ENCODE measurements at places on chromosomes 1 and 21.

- no peak for DNase-seq
Measured at GRCh38 chr1:12206792-12207424, 22.9 kb upstream of the VPS13D start.

DNA sequence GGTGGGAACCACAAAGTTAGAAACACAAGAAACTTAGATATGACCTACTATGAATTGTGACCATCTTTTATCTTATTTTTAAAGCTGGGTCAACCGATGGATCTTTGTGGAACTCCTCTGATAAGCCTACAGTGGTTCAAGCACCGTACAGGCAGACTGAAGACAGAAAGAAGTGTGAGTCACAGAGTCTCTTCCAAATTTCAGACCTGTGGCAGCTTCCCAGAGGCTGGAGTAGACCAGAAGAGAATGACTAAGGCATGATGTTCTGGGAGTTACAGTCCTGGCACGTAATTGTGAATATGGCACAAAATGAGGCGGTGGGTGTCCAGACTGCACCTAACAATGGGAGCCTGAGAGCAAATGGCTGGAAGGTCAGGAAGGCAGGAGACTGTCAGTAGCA is 70.0 kb downstream of the LMO4 start:
- no peak for DNase-seq

- DNase-seq, result no peak
Measured at GRCh38 chr1:234478152-234478480, 863 bp downstream of the TARBP1 start.

DNA sequence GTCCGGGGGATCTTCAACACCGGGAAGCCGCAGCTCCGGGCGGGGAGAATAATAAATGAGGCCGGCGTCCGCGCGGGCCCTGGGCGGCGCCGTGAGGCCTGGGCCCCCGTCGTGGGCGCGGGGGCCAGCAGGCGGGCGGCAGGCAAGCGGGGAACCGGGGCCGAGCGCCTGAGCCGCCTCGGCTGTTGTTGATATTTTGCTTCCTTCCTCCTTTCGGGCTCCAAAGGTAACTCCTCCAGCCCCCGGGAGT is at the start of gene MEF2D:
MEF2D (minus strand) TSS at position 233 of the 250 bp plus-strand sequence. CDS start 17,483 bp downstream, outside the sequence.
- no peak for DNase-seq

DNA sequence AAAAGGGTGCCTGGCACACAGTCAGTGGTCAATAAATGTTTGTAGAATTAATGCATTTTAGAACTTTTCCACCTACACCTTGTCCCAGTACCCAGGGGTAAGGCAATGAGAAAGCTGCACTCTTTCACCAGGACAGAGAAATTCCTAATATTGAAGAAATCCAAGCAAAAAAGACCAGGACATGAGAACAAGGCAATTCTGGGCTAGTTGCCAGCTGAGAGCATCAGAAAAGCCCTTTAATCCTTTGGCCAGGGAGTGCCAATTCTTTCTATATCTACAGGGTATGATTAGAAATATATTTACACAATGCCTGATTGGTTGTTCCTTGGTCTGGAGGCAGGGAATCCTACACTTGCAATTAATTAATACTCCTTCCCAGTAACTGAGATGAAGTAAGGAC is 492.4 kb upstream of the NFIA start:
- DNase-seq, result peak; percentile 17

- DNase-seq, result no peak
Measured at GRCh38 chr1:156386949-156387869, 18.2 kb downstream of the RHBG start.

DNA sequence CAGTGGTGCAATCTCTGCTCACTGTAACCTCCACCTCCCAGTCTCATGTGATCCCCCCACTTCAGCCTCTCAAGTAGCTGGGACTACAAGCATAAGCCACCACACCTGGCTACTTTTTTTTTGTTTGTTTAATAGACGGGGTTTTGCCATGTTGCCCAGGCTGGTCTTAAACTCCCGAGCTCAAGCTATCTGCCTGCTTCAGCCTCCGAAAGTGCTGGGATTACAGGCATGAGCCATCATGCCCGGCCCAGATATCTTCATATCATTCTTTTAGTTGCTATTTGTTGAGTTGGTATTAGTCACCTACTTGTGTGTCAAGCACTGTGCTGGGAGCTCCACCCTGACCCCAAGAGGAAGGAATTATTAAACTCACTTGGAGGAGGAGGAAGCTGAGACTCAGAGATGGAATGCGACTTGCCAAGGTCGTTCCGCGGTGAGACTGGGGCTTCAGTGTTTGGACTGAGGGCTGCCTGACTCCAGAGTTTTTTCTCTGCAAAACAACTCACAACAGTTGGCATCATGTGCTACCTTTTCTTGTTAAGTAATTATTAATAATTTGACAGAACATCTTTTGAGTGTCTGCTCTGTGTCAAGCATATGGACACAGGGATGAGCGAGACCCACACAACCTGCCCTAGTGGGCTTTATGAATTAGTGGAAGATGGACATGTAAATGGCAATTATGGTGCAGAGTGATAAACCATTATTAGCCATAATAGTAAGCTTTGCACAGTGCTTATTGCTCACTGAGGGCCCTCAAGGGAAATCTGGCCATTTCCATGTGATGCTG is 132.0 kb downstream of the FOXD2 start:
- DNase-seq, result peak; percentile 78

- no peak for DNase-seq
Measured at GRCh38 chr1:115882913-115883902, 42.3 kb upstream of the NHLH2 start.

DNA sequence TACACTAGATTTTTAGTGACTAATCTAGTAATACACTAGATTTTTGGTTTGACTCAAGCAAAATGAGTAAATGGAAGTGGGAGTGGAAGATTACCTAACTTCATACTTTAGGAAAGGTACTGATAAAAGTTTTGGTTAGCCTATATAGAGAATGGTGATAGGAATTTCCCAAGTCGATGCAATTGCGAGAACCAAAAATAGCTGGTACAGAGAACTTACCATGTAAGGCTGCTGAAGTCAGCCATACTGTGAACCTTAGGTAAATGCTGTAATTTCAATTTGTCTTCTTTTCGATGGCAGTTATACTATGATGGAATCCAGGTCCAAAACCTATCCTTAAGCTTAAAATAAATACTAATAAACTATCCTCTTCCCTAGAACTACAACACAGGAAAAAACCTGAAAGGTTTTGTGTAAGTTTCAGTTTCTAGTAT is 4.6 kb downstream of the PNRC2 start:
- DNase-seq, result no peak

- no peak for DNase-seq
Measured at GRCh38 chr1:207346513-207346912, 25.0 kb downstream of the CD55 start.

DNA sequence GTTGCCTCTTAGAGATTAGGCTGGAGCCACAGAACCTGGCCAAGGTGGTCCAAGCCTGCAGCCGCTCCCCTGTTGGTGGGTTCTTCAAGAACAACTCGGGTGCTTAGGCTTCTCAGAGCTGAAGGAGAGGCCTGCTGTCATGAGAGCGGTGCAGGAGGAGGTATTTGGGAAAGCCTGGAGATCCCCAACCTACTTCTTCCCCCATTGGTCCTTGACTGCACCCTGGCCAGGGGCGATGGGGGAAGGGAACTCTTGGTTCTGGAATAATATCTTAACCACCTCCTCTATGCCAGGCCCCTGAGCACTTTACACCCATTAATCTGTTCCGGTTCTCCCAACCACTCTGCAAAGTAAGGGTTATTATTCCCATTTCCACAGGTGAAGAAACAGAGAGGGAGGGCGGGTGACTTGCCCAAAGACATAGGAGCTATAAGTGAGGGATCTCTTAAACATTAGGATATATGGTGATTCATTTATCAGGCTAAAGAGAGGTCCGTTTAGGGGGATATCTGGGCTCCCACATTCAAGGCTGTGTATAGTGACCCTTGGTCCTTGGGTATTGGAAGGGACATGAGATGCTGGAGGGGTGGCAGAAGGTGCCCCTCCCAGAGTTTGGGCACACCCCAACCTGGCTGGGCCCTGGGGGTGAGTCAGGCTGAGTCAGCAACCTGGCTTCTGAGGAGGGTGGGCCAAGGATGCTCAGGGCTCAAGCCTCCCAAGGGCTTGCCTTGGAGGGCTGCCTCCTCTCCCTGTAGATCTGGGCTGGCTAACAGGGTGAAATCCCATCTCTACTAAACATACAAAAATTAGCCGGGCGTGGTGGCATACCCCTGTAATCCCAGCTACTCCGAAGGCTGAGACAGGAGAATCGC is 5.2 kb downstream of the TRNP1 start:
- no peak for DNase-seq

DNA sequence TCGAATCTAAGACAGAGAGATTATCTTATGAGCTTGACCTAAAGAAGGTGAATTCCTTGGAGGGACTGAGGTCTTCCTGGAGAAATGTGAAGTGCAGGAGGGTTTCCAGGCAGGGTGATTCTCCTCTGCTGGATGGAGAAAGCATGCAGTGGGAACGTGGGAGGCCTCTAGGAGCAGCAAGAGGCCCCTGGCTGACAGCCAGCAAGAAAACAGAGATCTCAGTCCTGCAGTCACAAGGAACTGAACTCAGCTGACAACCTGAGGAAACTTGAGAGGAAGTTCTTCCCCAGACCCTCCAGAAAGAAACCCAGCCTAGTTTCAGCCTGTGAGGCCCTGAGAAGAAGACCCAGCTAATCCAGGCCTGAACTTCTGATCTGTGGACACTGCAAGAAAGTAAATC is 345.9 kb downstream of the FAM72C start:
- DNase-seq, result no peak

GRCh38 chr1:156816561-156817328 is at the start of gene SH2D2A:
Gene SH2D2A, minus strand, starts transcription at chr1:156816848. Its CDS starts 140 bp downstream, at chr1:156816708.
- DNase-seq, result peak; percentile 40
